ENCODE measurements at places on chromosomes 7 and 10. TPM values are rescaled to one million over a fixed set of nuclear protein-coding genes. Genes with fewer than 3 reads are reported as not detected.

DNA sequence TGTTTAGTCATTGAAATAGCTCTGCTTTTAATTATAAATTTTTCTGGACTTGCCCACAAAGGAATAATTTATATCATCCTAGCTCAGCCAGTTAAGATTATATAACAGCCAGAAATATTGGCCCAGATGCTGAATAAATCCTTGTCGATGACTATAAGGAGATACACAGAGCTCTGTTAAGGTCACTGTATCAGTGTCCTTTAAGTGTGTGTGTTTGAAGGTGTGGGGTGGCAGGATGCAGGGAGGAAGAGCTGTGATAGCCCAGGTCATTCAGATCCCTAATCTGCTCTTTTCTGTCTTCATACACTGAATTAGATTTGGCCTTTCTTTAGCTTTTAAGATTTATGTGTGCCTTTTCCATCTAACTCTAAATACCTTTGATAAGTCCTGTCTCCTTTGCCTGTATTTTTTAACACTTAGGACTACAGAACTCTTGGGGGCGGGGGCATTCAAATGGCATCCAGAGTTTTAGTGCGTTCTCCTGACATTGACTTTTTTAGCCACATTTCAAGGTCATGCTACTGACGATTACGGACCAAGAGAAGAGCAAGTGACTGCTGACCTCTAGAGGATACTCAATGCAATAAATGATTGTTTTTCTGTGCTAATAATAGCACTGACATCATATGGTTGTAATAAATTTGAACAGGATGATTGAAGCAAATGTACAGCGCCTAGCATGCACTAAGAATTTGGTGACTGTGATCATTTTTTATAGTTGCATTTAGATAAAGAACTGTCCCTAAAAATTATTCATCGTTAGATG lies 172.3 kb downstream of the CACNB2 start:
- DNase-seq = no peak

The VIPR2 gene
- not detected for total RNA-seq

The CYP2W1 gene
- total RNA-seq = not detected

The NRG3 gene
- not detected for total RNA-seq

DNA sequence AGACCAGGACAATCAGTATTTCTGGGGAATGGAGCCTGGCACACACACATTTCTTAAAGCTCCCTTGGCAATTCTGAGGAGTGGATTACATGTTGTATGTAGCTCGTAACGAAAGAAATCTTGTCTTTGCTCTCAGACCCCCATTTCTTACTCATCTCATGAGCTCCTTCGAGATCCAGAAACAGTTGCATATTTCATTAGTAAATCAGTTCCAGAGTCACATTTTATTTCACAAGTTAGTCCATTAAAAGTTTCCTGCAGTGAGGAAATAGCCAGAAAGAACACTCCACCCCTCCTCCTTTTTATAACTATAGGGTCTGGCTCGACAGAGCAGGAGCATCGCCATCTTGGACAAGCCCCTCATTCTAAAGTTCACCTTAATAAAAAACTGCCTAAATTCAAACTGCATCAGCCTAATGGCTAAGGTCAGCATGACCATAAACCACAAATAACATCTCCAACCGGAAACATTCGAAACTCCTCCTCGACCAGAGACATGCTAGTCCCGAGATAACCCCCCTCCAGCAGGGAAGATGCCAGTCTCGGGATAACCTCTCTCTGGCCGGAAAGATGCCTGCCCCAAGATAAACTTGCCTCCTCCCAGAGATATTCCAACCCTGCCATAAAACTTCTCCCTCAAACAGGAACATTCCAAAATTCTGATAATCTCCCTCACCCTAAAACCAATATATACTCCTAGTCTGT lies 7.4 kb downstream of the EGFR start:
- DNase-seq = no peak

GRCh38 chr10:35386594-35387174 lies 50.4 kb downstream of the CCNY start:
- no peak for DNase-seq

DNA sequence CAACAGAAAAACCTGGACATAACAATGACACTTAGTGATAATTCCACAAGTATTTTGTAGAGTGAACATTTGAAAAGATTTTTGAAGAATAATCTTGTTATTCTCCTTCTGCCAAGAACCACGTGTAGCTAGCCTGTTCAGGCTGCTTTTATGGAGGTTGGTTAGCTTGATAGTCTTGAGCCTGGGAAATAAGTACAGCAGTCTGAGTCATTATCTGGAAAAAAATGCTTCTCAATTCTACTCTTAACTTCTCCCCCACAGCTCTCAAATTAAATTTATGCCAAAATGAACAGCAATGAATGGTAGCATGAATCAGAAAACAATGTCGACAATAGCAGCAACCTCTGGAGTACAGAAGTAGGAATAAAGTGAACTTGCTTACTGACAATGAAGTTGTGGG lies 63.2 kb downstream of the GPR37 start:
- no peak for DNase-seq

DNA sequence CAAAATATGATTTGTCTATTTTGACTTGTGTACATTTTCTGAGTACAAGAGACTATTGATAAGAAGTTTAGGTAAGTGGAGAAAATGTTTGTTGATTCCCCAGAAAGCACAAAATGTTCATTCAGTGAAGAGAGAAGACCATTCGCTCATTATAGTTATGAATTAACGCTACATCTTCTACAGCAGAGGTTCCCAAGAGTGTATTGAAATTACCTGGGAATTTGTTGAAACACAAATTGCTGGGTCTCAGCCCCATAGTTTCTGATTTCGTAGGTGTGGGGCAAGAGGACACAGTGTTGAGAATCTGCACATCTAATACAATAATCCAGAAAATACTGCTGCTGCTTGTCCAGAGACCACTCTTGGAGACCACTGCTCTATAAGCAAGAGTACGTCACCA lies 24.2 kb downstream of the JAZF1 start:
- no peak for DNase-seq

Measured in T-helper 17 cell (primary cell).